ENCODE measurements at places on chromosomes 13 and 19. TPM values are rescaled to one million over a fixed set of nuclear protein-coding genes. Genes with fewer than 3 reads are reported as not detected.

- peak overlapping the region; percentile 91 for H3K27ac ChIP-seq
- no peaks in the 10 kb centered on the region for H3K27me3 ChIP-seq
- H3K4me3 ChIP-seq, result peak overlapping the region; percentile 59
- DNase-seq, result peak; percentile 72
- no peaks in the 10 kb centered on the region for H3K36me3 ChIP-seq
Measured at GRCh38 chr13:48542581-48543341, 9.9 kb upstream of the RCBTB2 start.

DNA sequence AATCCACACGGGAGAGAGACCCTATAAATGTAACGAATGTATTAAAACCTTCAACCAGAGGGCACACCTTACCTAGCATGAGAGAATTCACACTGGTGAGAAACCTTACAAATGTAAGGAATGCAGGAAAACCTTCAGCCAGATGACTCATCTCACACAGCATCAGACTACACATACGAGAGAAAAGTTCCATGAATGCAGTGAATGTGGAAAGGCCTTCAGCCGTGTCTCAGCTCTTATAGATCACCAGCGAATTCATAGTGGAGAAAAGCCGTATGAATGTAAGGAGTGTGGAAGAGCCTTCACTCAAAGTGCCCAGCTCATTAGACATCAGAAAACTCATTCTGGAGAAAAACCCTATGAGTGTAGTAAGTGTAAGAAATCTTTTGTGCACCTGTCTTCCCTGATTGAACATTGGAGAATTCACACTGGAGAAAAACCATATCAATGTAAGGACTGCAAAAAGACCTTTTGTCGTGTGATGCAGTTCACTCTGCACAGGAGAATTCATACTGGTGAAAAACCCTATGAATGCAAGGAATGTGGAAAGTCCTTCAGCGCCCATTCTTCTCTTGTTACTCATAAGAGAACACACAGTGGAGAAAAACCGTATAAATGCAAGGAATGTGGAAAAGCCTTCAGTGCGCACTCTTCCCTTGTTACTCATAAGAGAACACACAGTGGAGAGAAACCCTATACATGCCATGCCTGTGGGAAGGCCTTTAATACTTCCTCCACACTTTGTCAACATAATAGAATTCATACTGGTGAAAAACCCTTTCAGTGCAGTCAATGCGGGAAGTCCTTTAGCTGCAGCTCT is 16.0 kb downstream of the ZNF582 start:
- H3K36me3 ChIP-seq, result peaks cover 54% of the 10 kb centered on the region
- no peak for DNase-seq
- no peak overlapping the region for H3K4me3 ChIP-seq
- no peaks in the 10 kb centered on the region for H3K4me1 ChIP-seq

DNA sequence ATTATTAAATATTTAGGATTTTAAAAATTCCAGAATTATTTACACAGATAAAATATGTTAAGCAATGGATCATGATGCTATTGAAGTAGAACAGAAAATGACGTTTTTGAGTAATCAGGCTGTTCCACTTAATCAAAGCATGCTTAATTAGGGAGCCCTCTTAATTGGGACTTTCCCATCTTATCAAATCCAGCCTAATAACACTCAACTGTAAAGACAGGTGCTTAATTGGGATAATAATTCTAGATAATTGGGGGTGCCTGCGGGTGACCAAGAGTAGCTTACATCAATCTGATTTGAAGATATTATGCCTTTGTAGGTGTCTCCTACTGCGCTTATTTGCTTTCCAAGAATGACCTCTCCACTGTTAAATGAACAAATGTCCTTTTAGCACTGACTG is 742.2 kb upstream of the SLITRK6 start:
- no peak overlapping the region for H3K27ac ChIP-seq
- H3K4me3 ChIP-seq, result no peak overlapping the region
- no peaks in the 10 kb centered on the region for H3K36me3 ChIP-seq
- no peak for DNase-seq
- H3K4me1 ChIP-seq, result no peaks in the 10 kb centered on the region

GRCh38 chr13:33723772-33724435 is 94.0 kb upstream of the RFC3 start:
- no peaks in the 10 kb centered on the region for H3K36me3 ChIP-seq
- no peaks in the 10 kb centered on the region for H3K27me3 ChIP-seq

- no peak overlapping the region for H3K4me3 ChIP-seq
- DNase-seq, result no peak
- H3K27ac ChIP-seq, result no peak overlapping the region
- peaks cover 6% of the 10 kb centered on the region for H3K36me3 ChIP-seq
Measured at GRCh38 chr13:40271931-40272775, 394.3 kb downstream of the FOXO1 start.

DNA sequence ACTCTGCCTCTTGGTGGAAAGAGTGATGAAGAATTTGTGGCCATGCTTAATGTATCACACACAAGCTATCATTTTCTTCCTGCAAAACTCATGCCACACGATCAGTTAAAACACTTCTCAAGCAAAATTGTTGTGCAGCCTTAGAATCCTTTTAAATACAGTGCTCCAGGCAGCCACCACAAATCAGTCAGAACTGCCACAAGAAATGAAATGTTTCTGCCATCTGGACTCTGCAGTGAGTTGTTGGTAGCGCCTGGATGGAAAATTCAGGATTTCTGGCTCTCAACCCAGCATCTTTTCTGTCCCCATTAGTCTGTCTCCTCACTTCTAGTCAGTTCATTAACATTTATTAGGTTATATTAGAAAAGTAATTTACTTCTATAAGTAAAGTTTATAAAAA is 179.5 kb downstream of the GPC6 start:
- H3K36me3 ChIP-seq, result no peaks in the 10 kb centered on the region
- H3K4me1 ChIP-seq, result peaks cover 8% of the 10 kb centered on the region
- no peak for DNase-seq

DNA sequence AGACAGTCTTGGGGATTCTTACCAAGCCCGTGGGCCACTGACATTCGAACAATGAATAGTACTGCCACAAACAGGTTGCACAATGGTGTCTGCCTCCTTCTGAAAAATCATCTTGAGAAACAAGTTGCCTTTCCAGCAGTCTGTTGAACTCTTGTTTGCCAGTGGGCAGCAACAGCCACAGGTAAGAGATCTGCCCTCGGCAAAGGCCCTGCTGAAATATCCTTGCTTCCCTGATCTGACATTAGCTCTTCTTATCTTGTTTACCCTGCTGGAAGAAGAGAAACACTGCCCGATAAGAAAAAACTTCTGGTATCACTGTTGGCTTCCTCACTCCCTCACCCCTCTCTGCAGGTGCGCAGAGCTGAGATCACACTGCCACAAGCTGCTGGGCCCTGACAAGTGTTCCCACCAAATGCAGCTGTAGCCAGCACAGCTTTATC is 2.0 kb downstream of the DOCK9 start:
- H3K36me3 ChIP-seq, result no peaks in the 10 kb centered on the region
- H3K4me3 ChIP-seq, result no peak overlapping the region
- H3K4me1 ChIP-seq, result no peaks in the 10 kb centered on the region
- DNase-seq, result no peak

DNA sequence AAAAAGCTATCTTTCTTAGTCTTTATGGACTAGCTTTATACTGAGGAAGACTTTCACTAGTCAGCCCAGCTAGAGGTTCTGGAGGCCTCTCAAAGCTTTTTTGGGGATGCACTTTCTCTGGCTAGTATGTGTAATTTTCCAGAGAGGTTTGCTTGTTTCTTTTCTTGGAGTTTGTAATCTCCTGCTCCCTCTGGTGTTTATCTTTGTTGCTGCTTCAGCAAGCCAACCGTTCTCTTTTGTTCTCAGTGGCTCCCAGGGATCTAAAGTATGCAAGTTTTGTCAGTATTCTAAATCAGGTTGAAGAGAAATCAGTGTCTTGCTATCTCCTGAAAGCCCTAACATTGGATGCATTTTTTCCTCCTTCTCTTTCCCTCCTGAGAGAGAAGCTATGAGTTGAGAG is 121.1 kb upstream of the MYO16 start:
- H3K4me3 ChIP-seq, result no peak overlapping the region
- no peaks in the 10 kb centered on the region for H3K27me3 ChIP-seq
- DNase-seq, result no peak
- peak overlapping the region; percentile 8 for H3K27ac ChIP-seq
- H3K36me3 ChIP-seq, result peaks cover 9% of the 10 kb centered on the region

DNA sequence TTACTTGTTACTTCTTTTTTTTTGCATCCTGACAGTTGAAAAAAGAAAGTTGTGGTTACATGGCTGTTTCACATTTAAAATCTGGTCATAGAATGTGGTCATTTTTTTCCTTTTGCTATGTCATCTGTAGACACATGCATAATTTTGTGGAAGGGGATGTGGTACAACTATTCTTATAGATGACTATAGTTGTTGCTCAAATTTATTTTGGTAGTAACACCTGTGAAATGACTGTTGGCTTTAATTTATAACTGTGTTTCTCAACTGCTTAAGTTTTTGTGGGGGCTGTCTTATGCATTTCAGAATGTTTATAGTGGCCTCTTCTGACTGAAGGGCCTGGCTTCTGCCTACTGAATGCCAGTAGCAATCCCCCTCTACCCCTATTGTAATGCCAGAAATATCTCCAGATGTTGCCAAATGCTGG is 130.5 kb downstream of the PAN3 start:
- H3K36me3 ChIP-seq, result peaks cover 7% of the 10 kb centered on the region
- H3K27ac ChIP-seq, result no peak overlapping the region
- H3K27me3 ChIP-seq, result no peaks in the 10 kb centered on the region
- DNase-seq, result no peak
- no peak overlapping the region for H3K4me3 ChIP-seq

DNA sequence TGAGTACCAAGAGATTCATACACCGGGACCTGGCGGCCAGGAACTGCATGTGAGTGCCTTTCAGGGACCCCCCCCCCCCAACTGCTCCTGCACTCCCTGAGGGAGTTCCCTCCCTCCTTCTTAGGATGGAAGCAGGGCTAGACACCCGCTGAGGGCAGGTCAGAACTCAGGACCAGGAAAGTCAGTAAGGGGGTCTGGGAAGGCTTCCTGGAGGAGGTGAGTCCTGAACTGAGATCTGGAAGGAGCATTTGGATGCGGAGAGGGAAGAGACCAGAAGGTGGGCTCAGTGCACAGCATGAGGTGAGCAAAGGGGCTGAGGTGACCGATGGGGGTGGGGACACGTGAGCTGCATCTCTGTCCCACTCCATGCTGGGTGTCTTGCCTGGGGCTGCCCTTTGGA is 10.5 kb upstream of the HNRNPUL1 start:
- no peak overlapping the region for H3K27ac ChIP-seq
- H3K4me1 ChIP-seq, result no peaks in the 10 kb centered on the region
- H3K4me3 ChIP-seq, result no peak overlapping the region
- no peak for DNase-seq
- no peaks in the 10 kb centered on the region for H3K36me3 ChIP-seq

- no peaks in the 10 kb centered on the region for H3K4me1 ChIP-seq
- peaks cover 25% of the 10 kb centered on the region for H3K36me3 ChIP-seq
- H3K27me3 ChIP-seq, result peaks cover 2% of the 10 kb centered on the region
- H3K27ac ChIP-seq, result no peak overlapping the region
- H3K4me3 ChIP-seq, result no peak overlapping the region
Measured at GRCh38 chr13:75181906-75182305, 300.1 kb downstream of the TBC1D4 start.

- H3K4me1 ChIP-seq, result no peaks in the 10 kb centered on the region
- H3K4me3 ChIP-seq, result no peak overlapping the region
Measured at GRCh38 chr13:32340914-32341313, 25.6 kb downstream of the BRCA2 start.

- H3K27ac ChIP-seq, result no peak overlapping the region
- H3K36me3 ChIP-seq, result no peaks in the 10 kb centered on the region
- H3K27me3 ChIP-seq, result no peaks in the 10 kb centered on the region
- peaks cover 11% of the 10 kb centered on the region for H3K4me1 ChIP-seq
Measured at GRCh38 chr13:45521297-45521696, 56.6 kb downstream of the COG3 start.

DNA sequence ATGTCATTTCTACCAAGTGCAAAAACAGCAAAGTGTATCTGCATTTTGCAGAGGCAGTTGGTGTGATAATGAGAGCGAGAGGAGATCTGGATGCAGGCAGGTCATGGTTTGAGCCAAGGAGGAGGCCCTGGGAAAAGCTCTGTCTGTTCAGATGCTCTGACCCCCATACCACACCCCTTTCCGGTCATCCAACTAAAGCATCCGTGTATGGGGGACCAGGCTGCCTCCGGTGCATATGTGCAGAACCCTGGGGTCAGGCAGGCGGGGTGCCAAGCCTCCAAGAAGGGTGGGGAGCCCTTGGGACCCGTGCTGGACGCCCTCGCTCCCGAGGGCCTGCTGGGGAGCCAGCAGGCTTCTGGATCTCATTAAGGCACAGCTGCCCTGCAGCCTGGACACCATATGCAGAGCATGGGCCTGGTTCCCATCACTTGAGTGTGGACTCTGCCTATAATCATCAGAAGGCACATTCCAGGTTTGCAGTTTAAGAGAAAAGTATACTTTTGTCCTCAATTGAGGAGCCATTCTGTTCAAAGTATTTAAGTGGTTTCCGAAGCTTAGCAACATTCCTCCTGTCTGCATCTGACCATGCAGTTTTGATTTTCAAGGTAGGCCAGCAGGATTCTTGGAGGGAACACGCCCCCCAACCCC is 56.1 kb downstream of the ALOX5AP start:
- peak overlapping the region; percentile 94 for H3K27ac ChIP-seq
- peak overlapping the region; percentile 34 for H3K4me3 ChIP-seq
- H3K27me3 ChIP-seq, result peaks cover 11% of the 10 kb centered on the region
- no peaks in the 10 kb centered on the region for H3K36me3 ChIP-seq

DNA sequence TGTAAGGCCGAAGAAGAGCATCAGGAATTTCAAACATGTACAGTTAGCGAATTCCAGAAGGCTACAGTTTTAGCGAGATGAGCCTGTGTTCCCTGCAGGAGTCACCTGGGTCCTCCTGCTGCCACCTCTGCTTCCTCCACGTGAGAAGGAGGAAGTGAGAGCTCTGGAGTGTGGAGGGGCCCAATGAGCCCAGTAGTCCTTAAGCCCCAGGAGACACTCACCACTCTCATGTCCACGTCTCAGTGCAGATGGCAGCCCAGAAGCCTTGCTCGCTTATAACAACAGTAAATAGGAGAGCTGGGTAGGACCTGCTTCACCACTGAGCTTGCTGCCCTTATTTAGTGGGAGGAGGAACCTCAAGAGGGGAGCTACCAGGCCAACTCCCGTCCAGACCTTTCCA is 44.3 kb downstream of the SERP2 start:
- peaks cover 2% of the 10 kb centered on the region for H3K27me3 ChIP-seq
- no peaks in the 10 kb centered on the region for H3K36me3 ChIP-seq
- H3K4me1 ChIP-seq, result peaks cover 15% of the 10 kb centered on the region
- no peak overlapping the region for H3K4me3 ChIP-seq

DNA sequence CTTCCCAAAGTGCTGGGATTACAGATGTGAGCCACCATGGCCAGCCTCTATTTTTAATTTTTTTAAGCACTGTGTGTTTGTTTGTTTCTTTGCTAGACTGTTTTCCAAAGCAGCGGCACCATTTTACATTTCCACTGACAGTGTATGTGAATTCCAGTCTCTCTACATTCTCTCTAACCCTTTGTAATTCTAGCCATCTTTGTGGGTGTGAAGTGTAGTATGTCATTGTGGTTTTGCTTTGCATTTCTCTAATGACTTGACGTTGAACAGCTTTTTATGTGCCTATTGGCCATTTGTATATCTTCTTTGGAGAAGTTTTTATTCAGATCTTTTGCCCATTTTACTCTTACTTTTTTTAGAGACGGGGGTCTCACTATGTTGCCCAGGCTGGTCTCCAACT is 11.6 kb downstream of the PNPLA6 start:
- DNase-seq, result no peak
- H3K27me3 ChIP-seq, result peaks cover 6% of the 10 kb centered on the region
- H3K27ac ChIP-seq, result no peak overlapping the region

TNFRSF19 gene
- total RNA-seq, result 188 TPM

MAMSTR gene
- 2.7 TPM for total RNA-seq

PODNL1 gene
- total RNA-seq, result 8.9 TPM

RASIP1 gene
- total RNA-seq, result 6.2 TPM

ACP7 gene
- not detected for total RNA-seq

SPIB gene
- total RNA-seq, result 2.7 TPM

RYR1 gene
- total RNA-seq, result 117 TPM

LIG1 gene
- 16.9 TPM for total RNA-seq

ICAM4 gene
- total RNA-seq, result not detected

TMC4 gene
- not detected for total RNA-seq

ZNF728 gene
- not detected for total RNA-seq

Data from glutamatergic neuron (in vitro differentiated cells).